Activated T-helper 2 cell treated with anti-CD3 and anti-CD28 coated beads, Interferon-gamma antibody, Interleukin-2, Interleukin-4, amounts not matched to agents 10 μg/mL and 5 μg/mL and 100 μg/mL, durations not matched to agents 14 hours and 24 hours and 36 hours (primary cell): ENCODE measurements at places on chromosomes 5 and 9. TPM values are rescaled to one million over a fixed set of nuclear protein-coding genes. Genes with fewer than 3 reads are reported as not detected.

GRCh38 chr5:5711112-5711511, 288.6 kb downstream of the ICE1 start:
- no peak overlapping the region for H3K4me3 ChIP-seq
- no peaks in the 10 kb centered on the region for H3K36me3 ChIP-seq
- no peak for DNase-seq
- no peaks in the 10 kb centered on the region for H3K4me1 ChIP-seq

DNA sequence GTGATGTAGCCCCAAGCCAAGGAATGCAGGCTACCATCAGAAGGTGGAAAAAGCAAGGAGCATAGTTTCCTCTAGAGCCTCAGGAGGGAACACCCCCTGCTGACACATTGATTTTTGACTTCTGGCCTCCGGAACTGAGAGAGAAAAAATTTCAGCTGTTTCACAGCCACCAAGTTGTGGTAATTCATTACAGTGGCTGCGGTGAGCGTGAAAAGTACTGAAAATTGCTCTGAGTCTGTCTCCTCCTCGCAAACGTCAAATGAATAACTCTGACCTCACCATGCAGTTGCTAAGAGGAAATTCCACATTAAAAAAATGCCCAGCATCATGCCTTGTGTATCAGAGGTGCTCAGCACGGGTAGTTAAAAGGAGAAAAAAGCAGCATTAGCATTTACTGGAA, 277.9 kb upstream of the MSX2 start:
- DNase-seq, result no peak
- no peaks in the 10 kb centered on the region for H3K4me1 ChIP-seq
- no peaks in the 10 kb centered on the region for H3K27me3 ChIP-seq
- H3K27ac ChIP-seq, result no peak overlapping the region

The FBXL7 gene
- total RNA-seq, result 0.05 TPM in 1 of 2 replicates, not detected in the other

DNA sequence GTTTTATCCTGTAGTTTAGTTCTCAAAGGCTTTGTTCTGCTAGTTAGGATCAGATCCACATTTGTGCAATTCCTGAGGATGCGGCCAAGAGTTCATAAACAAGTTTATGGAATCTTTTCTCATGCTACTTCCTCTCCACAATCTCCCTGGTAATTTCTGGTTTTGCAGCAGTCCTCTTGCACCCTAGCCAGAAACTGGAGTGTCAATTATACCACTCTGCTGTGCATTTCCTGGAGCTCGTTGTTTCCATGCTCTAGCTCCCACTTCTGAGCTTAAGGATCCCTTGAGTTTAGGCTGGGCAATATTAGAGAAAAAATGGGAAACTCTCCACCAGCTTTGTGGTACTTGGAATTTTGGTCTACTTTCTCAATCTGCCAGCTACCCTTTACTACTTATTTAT, 474.7 kb downstream of the DIRAS2 start:
- H3K4me1 ChIP-seq, result no peaks in the 10 kb centered on the region
- no peak for DNase-seq
- H3K27ac ChIP-seq, result no peak overlapping the region
- H3K36me3 ChIP-seq, result no peaks in the 10 kb centered on the region
- peaks cover 15% of the 10 kb centered on the region for H3K27me3 ChIP-seq
- H3K4me3 ChIP-seq, result no peak overlapping the region

- no peaks in the 10 kb centered on the region for H3K27me3 ChIP-seq
- no peaks in the 10 kb centered on the region for H3K36me3 ChIP-seq
- no peak overlapping the region for H3K27ac ChIP-seq
- DNase-seq, result no peak
- no peaks in the 10 kb centered on the region for H3K4me1 ChIP-seq
Measured at GRCh38 chr5:28156981-28157380, 1118.6 kb upstream of the CDH9 start.

DNA sequence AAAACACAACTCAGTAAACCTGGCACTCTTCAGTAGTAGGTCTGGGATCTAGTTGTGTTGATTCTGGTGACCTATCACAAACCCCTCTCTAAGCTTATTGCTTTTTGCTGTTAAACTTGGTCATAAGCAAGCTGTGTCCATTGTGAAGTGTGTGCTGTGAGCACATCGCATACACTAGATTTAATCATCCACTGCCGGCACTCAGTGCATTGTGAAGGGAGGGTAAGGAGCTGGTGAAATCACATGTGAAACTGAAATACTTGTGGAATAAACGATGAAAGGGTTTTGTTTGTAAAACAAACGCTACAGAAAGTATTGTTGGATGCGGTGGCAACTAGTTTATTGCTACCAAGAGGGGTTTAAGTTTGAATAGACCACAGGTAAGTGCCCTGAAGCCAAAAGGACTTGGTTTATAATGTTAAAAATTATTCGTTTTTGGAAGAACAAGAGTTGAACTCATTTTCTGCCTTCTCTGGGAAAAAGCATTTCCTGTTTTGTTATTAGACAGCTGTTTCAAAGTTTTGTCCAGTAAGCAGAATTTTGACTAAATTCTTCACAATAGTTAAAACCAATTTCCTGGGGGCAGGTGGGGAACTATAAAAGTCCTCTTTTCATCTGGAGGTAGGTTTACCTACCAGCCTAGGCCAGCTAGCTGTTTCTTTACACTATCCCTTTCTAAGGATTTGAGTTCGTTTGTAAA, 24.6 kb downstream of the TJP2 start:
- H3K27me3 ChIP-seq, result peaks cover 2% of the 10 kb centered on the region
- H3K27ac ChIP-seq, result no peak overlapping the region
- DNase-seq, result no peak
- H3K36me3 ChIP-seq, result no peaks in the 10 kb centered on the region

DNA sequence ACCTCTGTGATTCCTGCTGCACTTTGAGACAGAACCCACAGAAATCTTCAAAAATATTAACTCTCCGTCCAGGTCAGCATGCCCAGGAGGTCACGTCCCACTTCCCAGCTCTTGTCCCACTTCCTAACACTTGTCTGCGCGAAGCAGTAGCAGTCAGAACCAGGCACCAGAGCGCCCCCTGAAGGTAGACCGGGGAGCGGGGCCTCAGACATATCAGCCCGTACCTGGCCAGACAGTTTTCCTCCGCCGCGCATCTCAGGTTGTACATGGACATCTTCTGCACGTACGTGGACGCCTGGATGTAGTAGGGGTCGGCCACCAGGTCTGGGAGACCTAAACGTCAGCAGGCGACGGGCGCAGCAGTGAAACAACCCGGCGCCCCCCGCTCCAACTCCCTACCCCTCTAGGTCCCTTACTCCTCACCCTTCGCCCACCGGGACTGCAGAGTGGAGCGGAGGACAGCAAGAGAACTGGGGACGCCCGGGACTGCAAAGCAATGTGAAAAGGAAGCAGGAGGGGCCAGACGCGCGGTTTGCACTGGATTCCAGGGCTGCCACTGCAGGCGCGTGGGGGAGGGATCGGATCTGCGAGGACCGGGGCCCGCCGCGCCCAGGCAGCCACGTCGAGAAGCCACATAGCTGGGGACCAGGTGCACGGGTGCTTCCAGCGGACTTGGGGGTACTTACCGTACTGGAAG, 1.2 kb downstream of the LOX start:
- H3K27ac ChIP-seq, result no peak overlapping the region
- no peaks in the 10 kb centered on the region for H3K36me3 ChIP-seq
- peak overlapping the region; percentile 56 for H3K4me3 ChIP-seq

DNA sequence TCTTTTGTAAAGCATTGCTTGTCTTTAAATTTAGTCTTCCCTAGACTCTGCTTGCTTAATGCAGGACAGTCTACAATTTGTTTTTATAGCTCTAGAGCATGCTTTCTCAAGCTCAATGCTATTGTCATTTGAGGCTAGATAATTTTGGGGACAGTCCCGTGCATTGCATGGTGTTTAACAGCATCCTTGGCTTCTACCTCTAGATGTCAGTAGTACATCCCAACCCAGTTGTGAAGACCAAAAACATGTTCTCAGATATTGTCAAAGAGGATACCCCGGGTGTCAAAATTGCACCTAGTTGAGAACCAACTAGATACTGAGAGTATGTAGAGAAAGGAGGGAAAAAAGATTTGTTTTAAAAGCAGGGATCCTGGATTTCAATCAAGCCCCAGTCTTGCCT, 277.5 kb downstream of the CEMIP2 start:
- H3K4me1 ChIP-seq, result no peaks in the 10 kb centered on the region
- no peak overlapping the region for H3K27ac ChIP-seq
- no peak for DNase-seq
- no peaks in the 10 kb centered on the region for H3K27me3 ChIP-seq
- H3K36me3 ChIP-seq, result no peaks in the 10 kb centered on the region

DNA sequence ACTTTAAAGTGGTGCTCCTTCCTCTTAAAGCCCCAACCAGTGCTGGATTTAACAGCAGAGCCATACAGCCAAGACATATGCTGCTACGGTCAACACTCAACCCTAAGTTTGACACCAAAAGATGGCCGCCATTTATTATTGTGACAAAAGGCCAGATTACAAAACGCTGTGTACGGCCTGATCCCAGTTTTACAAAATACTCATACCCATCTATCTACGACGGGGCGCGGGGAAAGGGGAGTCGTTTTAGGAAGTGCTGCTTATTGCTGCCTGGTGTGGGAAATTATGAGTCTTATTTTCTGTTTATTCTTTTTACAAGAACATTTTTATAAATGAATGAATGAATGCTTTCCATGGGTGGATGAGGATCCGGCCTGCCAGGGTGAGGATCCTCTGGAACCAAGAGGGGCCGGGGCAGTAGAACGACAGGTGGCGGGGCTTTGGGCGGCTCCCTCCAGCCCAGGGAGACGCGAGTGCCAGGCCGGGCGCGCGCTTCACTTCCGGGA, 457 bp upstream of the IDNK start:
- peaks cover 22% of the 10 kb centered on the region for H3K4me1 ChIP-seq
- H3K4me3 ChIP-seq, result peak overlapping the region; percentile 90

The ZDHHC11 gene
- 10.5 and 11.9 TPM in 2 replicates for total RNA-seq

- no peak for DNase-seq
- H3K4me3 ChIP-seq, result no peak overlapping the region
- peaks cover 5% of the 10 kb centered on the region for H3K4me1 ChIP-seq
Measured at GRCh38 chr5:150078802-150079689, 7.3 kb downstream of the CSF1R start.

The CCL21 gene
- total RNA-seq, result not detected in 2 replicates

- no peaks in the 10 kb centered on the region for H3K4me1 ChIP-seq
- H3K27me3 ChIP-seq, result no peaks in the 10 kb centered on the region
- H3K27ac ChIP-seq, result no peak overlapping the region
- no peak overlapping the region for H3K4me3 ChIP-seq
Measured at GRCh38 chr5:122362361-122362760, 50.3 kb downstream of the SNCAIP start.

GRCh38 chr9:86369810-86370209, 15.6 kb upstream of the TUT7 start:
- no peak overlapping the region for H3K27ac ChIP-seq
- DNase-seq, result no peak
- peaks cover 20% of the 10 kb centered on the region for H3K27me3 ChIP-seq

- no peak overlapping the region for H3K4me3 ChIP-seq
- H3K4me1 ChIP-seq, result no peaks in the 10 kb centered on the region
- no peaks in the 10 kb centered on the region for H3K27me3 ChIP-seq
- H3K36me3 ChIP-seq, result no peaks in the 10 kb centered on the region
Measured at GRCh38 chr5:124504081-124504916, 242.1 kb downstream of the ZNF608 start.

The ADRB2 gene
- total RNA-seq, result 0.21 and 0.30 TPM in 2 replicates

The KCNMB1 gene
- total RNA-seq, result not detected in 2 replicates

DNA sequence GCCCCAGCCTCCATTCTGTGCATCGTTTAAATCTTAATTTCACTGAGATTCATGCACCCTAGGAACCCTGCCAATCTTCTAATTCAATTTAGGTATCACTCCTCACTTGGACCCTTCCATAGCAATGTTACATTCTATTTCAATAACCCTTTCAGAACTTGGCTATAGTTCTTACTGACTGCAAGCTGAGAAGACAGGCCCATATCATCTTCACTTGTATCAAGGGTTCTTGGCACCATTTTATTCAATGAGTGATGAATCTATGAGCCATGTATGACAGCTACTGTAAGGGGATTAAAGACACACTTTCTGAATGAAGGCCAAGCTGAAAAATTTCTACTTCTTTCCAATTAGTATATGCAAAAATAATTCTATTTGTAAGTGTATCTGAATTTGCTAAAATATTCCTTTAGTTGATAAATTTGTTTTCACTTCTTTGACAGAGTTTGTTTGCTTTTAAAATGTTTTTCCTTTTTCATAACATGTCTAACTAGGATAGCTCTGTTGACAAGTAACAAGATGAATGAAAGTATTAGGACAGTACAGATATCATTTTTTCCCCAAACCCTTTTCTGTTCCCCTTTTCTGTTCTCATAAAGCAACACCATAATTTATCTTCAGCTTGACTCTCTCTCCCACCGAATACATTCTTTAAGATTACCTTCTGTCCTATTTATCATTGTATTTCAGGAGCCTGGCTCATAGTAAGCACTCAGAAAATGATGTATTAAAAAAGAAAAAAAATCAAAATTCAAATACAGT, 9.6 kb downstream of the ITGA2 start:
- no peak overlapping the region for H3K4me3 ChIP-seq
- no peak overlapping the region for H3K27ac ChIP-seq
- H3K36me3 ChIP-seq, result peaks cover 12% of the 10 kb centered on the region
- no peak for DNase-seq
- peaks cover 13% of the 10 kb centered on the region for H3K4me1 ChIP-seq

- DNase-seq, result no peak
- H3K27me3 ChIP-seq, result peaks cover 5% of the 10 kb centered on the region
Measured at GRCh38 chr9:21682981-21683380, 119.5 kb upstream of the MTAP start.

- no peak overlapping the region for H3K4me3 ChIP-seq
- H3K27ac ChIP-seq, result no peak overlapping the region
- DNase-seq, result no peak
- H3K36me3 ChIP-seq, result no peaks in the 10 kb centered on the region
- no peaks in the 10 kb centered on the region for H3K27me3 ChIP-seq
Measured at GRCh38 chr5:164355267-164355830, 849.9 kb downstream of the MAT2B start.

GRCh38 chr5:21452449-21452848, 1400.7 kb downstream of the CDH12 start:
- no peak overlapping the region for H3K27ac ChIP-seq
- H3K27me3 ChIP-seq, result no peaks in the 10 kb centered on the region
- H3K36me3 ChIP-seq, result no peaks in the 10 kb centered on the region
- no peaks in the 10 kb centered on the region for H3K4me1 ChIP-seq
- no peak for DNase-seq

GRCh38 chr9:77661566-77662085, 13.5 kb upstream of the GNA14 start:
- peaks cover 3% of the 10 kb centered on the region for H3K27me3 ChIP-seq
- no peaks in the 10 kb centered on the region for H3K36me3 ChIP-seq
- no peaks in the 10 kb centered on the region for H3K4me1 ChIP-seq
- H3K4me3 ChIP-seq, result no peak overlapping the region

DNA sequence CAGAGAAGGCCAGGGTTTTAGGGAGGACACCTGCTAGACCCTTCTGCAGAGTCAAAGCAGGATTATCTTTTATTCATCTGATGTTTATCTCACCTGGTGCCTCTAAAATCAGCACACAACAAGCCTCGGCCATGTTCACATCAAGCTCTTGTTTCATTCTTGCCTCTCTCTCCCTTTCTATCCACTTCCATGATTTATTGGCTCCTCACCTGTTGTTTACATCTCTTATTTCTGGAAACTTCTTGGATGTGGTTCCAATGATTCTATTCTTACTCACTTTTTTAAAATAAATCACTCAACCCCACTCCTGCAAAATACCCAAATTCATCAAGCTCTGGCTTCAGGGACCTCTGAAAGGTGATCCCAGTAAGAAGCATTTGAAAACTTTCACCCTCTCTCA, 407.0 kb upstream of the KLF4 start:
- H3K27ac ChIP-seq, result no peak overlapping the region
- DNase-seq, result no peak
- H3K27me3 ChIP-seq, result no peaks in the 10 kb centered on the region

- H3K36me3 ChIP-seq, result no peaks in the 10 kb centered on the region
- no peaks in the 10 kb centered on the region for H3K27me3 ChIP-seq
- no peaks in the 10 kb centered on the region for H3K4me1 ChIP-seq
- no peak overlapping the region for H3K4me3 ChIP-seq
- DNase-seq, result no peak
- H3K27ac ChIP-seq, result no peak overlapping the region
Measured at GRCh38 chr5:94522117-94522516, 96.3 kb downstream of the KIAA0825 start.

The GARIN3 gene
- total RNA-seq, result 0.23 and 0.30 TPM in 2 replicates
